HFFc6 (cell line): ENCODE measurements at places on chromosomes 7 and 10. TPM values are rescaled to one million over a fixed set of nuclear protein-coding genes. Genes with fewer than 3 reads are reported as not detected.
A peak's percentile ranks its signal among the peaks of the same experiment; 100 is the strongest.

The VGF gene
- 0.29 to 0.73 TPM (median 0.34 TPM) in 3 replicates for total RNA-seq

DNA sequence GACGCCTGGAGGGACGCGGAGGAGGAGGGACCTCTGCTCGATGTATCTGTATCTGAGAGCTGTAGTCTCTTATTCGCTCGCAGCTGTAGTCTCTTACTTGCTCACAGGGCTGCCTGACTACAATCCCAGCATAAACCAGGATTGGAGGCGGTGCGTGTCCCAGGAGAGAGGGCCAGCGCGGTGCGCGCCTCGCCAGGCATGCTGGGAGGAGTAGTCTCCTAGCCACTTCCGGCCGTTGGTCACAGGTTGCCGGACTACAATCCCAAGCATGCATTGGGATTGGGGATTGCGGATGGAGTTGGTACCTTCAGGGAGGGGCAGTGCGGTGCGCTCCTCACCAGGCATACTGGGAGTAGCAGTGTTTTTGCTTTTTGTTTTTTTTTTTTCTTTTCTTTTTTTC is 421.7 kb upstream of the NUPR2 start:
- H3K27me3 ChIP-seq = peaks cover 2% of the 10 kb centered on the region; the same call in 1 of the 2 replicates
- H3K27ac ChIP-seq = no peak overlapping the region
- H3K36me3 ChIP-seq = peaks cover 18% of the 10 kb centered on the region
- H3K4me1 ChIP-seq = no peaks in the 10 kb centered on the region

The GPR15LG gene
- total RNA-seq = not detected in 3 replicates

DNA sequence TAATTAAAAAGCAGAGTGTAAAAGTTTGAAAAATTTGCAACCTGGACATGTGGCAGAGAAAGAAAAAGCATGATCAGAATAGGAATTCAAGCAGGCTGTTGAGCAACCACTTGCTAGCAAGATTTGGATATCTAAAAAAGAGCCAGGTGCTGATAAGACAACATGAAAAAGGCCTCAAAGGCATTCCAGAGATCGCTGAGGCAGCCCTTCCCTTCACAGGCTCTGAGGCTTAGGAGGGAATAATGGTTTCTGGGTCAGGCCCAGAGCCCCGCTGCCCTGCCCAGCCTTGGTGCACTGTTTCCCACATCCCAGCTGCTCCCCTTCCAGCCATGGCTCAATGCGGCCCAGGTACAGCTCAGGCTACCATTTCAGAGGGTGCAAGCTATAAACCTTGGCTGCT is 64.1 kb upstream of the EEPD1 start:
- peaks cover 13% of the 10 kb centered on the region for H3K27me3 ChIP-seq
- no peak overlapping the region for H3K27ac ChIP-seq
- no peaks in the 10 kb centered on the region for H3K4me1 ChIP-seq
- H3K4me3 ChIP-seq = no peak overlapping the region
- no peak for DNase-seq
- H3K36me3 ChIP-seq = no peaks in the 10 kb centered on the region

DNA sequence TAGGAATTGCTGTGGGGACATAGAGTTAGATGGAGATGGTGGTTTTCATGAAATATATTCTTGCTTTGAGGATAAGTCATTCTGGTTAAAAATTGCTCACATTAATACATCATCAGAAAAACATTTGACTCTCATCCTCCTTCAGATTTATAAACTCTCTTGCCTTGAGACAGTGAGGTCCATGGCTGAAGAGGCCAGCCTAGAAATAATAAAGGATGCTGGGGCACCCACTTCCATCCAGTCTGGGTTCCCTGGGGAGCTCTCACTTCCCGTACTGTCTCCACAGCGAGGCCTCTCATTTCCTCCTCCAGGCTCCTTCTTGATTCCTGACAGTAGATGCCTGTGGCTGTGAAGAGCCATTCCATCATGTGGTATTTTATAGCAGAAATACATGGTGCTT is 73.3 kb upstream of the PRKG1 start:
- DNase-seq = no peak
- peak overlapping the region; percentile 49; the same call in 1 of the 2 replicates for H3K27ac ChIP-seq
- no peak overlapping the region; the same call in 1 of the 2 replicates for H3K4me3 ChIP-seq
- no peaks in the 10 kb centered on the region for H3K36me3 ChIP-seq
- H3K4me1 ChIP-seq = peaks cover 55% of the 10 kb centered on the region

GRCh38 chr10:111765216-111765615 is 418.3 kb downstream of the GPAM start:
- H3K4me3 ChIP-seq = no peak overlapping the region
- no peaks in the 10 kb centered on the region for H3K36me3 ChIP-seq
- no peak for DNase-seq
- H3K27me3 ChIP-seq = no peaks in the 10 kb centered on the region
- no peak overlapping the region for H3K27ac ChIP-seq
